ENCODE measurements at places on chromosomes 3 and 15. TPM values are rescaled to one million over a fixed set of nuclear protein-coding genes. Genes with fewer than 3 reads are reported as not detected.

Gene TGM4
- total RNA-seq, result not detected

Gene PARP15
- total RNA-seq, result not detected

Gene PGBD4
- total RNA-seq, result 1.7 TPM

Gene SGO1
- 5.1 TPM for total RNA-seq

Gene MAP6D1
- total RNA-seq, result 5.4 TPM

Gene RBP2
- not detected for total RNA-seq

Gene IGSF11
- total RNA-seq, result not detected

Gene FETUB
- not detected for total RNA-seq

DNA sequence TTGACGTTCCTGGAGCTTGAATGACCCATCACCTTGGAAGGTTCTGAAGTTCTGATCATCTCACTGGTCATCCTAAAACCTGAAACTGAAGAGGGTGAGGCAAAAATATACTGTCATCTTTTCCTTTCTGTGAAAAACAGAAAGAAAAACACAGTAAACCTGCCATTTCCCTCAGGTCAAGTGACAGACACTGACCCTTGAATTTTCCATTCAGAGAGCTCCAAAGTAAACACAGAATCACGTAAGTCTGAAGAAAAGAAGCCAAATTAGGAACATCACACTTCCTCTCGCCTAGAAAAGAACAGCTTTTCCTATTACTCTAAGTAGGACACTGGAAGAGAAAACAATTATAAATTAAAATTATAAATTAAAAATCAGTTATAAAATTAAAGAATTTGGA, 78.7 kb upstream of the TGFBR2 start:
- no peak for DNase-seq

- peak; percentile 20 for DNase-seq
These were observed 3.8 kb upstream of the KATNBL1 start for GRCh38 chr15:34213690-34214089.

GRCh38 chr3:139414608-139415224, 25.3 kb upstream of the COPB2 start:
- DNase-seq, result no peak

GRCh38 chr15:64828985-64829384, 3.5 kb upstream of the PIF1 start:
- no peak for DNase-seq

- DNase-seq, result no peak
These were observed 36.7 kb downstream of the SMAD3 start for GRCh38 chr15:67101911-67102598.

DNA sequence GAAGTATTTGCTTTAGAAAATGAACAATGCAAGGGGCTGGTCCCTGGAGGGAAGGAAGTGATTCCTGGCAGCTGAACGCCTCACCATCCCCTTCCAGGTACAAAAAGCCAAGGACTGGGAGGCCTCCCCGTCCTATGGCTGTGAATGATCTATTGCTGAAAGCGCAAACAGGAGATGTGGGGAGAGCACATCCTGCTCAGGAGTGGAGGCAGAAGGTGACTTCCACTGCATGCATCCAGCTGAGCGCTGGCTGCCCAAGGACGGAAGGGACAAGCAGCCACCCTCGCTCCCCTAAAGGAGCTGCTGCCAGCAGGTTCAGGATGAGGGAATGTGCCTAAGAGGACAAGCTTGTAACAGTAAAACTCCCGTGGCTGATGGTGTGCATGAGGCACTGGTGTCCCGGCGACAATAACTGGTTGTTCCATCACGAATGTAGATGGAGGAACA, 41.4 kb downstream of the ABTB1 start:
- DNase-seq, result no peak

- peak; percentile 4 for DNase-seq
These were observed 160.3 kb downstream of the MTHFS start for GRCh38 chr15:79736435-79737000.

DNA sequence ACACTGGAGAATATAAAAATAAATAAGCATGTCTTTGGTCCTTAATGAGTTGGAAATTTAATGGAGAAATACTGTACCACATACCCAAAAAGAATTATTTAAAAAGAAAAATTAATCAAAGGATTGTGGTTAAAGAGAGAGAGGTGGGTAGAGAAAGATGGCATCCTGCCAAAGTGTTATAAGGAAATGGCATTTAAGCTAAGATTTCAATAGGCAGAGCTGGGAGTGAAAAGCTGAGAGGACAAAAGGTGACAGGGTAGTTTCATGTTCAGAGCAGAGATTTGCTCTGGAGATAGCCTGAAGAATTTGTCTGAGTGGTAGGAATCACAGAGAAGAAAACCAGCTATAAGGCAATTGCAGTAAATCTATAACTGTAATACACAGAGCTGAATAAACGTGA, 181.0 kb downstream of the SI start:
- peak; percentile 42 for DNase-seq

GRCh38 chr3:13415236-13415986, 4.7 kb downstream of the NUP210 start:
- no peak for DNase-seq

DNA sequence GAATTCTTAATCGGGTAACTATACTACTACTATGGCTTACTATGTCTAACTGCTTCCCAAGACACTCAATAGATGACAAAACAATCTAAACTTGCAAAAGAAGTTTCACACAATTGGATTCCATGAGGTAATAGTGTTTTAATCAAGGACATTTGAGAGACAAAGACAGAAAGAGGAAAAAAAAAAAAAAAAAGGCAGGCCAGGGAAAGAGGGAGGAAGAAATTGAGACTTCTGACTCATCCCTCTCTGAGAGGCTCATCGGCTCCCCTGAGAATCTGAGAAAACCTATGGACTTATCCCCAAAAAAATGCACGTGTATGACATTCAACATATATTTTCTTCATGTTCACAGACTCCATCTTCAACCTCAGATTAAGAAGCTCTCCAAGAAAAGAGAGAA, 61.0 kb downstream of the SCAPER start:
- no peak for DNase-seq

DNA sequence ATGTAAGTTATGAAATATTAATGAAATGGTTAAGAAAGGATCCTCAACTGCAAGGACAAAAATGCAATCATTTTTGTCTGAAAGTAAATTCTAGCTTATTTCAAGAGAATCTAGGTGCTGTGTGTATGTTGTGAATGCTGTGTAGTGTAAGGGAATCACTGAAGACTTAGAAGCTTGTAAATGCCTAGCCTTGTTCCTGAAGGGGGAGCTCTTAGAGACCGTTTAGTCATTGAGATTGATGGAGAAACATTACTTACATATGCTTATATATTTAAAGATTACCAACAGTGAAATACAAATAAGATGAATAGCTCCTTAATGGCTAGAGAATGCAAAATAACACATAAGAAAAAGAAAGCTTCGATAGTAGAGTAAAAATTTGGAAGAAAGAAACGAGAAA, 67.9 kb downstream of the CNTN4 start:
- DNase-seq, result peak; percentile 32

DNA sequence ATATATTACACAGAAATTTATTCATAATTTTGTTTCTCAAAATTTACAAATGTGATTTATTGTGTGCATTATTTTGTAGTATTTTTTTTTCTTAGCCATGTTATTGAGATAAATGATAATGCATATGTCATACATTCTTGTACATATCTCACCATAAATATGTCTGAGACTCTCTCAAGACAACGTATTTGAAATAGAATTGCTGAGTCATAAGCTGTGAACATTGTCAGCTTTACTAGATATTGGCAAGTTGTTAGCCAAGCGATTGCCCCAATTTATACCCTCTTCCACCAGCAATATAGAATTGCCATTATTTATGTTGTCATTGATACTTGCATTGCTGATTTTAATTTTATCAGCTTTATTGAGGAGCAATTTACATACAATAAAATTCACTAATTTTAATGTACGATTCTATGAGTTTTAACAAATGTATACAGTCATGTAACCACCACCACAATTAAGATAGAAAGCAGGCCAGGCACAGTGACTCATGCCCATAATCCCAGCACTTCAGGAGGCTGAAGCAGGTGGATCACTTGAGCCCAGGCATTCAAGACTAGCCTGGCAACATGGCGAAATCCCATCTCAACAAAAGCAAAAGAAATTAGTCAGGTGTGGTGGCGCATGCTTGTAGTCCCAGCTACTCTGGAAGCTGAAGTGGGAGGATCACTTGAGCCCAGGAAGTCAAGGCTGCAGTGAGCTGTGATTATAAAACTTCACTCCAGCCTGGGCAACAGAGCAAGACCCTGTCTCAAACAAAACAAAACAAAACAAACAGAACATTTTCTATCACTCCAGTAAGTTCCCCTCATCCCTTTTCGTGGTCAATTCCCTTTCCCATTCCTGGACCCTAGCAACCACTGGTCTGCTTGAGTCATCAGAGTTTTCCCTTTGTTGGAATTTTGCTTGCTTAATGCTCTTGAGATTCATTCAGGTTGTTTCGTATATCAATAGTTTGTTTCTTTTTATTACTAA, 373.1 kb downstream of the MFSD1 start:
- peak; percentile 43 for DNase-seq

GRCh38 chr15:58839485-58839884, 68.4 kb downstream of the MINDY2 start:
- peak; percentile 26 for DNase-seq

GRCh38 chr15:38793206-38793810, 228.7 kb upstream of the RASGRP1 start:
- no peak for DNase-seq

DNA sequence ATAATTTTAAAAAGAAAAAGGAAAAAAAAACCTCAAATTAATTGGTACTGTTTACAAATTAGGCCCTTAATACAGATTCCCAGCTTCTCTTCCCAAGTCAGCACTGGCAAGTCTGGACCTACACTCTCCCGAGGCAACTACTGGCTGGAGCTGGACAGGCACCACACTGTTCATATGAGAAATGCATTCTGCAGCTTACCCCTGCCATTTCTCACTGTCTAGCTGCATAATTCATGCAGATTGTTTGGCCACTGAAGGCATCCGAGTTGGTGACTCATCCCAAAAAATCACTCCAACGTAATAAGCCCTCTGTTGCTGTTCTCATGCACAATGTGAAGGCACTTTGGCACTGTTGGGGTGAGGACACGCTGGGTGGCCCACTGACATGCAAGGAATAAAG, 45.3 kb downstream of the ROPN1B start:
- no peak for DNase-seq

- DNase-seq, result peak; percentile 50
These were observed 710 bp downstream of the ABHD10 start for GRCh38 chr3:111979434-111980038.

DNA sequence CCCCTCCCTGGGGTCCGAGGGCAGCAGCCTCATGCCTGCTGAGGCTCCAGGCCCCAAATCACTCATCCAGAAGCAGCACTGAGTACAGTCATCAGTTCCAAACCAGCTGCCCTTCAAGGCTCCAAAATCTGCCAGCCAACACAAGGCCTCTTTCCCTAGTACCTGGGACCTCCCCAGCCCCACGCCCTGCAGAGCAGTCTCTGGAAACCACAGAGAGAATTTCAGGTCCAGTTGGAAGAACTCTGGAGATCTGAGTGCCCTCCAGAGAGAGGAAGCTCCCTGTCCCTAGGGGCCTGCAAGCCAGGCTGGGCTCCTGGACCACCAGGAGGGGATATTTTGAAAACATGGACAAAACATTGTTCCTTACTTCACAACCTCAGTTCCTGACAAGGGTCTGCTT, 26.2 kb downstream of the TKT start:
- no peak for DNase-seq

- no peak for DNase-seq
These were observed 21.7 kb upstream of the ARID3B start for GRCh38 chr15:74519311-74519710.

Measured in HT-29 (cell line).